SJCRH30 (cell line): ENCODE measurements at places on chromosomes 12 and 14.
A peak's percentile ranks its signal among the peaks of the same experiment; 100 is the strongest.

DNA sequence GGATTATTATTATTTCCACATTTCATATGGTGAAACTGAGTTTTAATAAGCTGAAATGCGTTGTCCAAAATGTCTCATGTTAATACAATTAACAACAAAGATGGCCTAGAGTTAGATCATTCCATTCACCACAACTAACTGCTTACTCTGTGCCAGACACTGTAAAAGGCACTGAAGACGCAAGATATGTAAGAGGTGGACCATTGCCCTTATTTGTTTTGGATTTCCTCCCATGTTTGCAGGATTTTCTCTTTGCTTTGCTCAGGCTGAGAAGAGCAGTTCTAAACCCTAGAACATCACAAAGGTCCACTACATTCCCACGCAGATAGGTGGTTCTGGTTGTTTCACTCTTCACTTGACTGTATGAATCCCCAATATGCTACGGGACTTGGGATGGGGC, 324.4 kb upstream of the KITLG start:
- DNase-seq, result no peak

DNA sequence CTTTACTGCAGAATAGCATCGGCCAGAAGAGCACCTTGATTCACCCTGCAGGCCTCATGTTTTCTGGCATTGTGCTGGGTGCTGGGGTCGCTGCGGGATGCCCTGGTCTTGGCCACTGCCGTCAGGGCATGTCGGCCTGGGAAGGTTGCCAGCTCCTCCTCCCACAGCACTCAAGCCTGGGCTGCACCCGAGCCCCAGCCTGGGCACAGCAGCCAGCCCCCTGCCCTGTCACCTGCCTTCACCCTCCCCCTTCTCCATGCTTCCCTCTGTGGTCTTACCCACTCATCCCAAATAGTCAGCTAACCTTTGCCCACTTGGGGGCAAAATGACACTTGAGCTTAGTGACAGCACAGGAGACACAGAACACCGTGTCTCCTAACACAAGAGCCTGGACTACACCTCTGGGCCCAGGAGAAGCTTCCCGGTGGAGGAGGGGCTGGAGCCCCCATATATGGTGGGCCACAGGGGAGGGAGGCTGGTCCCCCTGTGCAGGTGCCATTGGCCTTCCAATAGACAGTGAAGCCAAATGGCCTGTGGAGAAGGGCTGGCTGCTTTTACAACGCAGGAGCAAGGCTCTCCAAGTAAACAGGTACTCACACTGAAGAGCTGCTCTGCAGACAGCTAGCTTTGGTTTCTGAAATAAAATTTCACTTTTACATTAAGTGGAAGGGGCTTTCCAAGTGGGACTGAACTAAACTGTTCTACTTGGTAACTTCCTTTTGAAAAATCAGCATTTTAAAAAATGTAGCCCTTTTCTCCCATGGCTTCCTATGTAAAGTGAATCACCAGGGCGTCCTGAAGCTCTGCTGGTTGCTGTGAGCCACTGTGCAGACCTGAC, 51.2 kb upstream of the AMN start:
- no peak for DNase-seq

DNA sequence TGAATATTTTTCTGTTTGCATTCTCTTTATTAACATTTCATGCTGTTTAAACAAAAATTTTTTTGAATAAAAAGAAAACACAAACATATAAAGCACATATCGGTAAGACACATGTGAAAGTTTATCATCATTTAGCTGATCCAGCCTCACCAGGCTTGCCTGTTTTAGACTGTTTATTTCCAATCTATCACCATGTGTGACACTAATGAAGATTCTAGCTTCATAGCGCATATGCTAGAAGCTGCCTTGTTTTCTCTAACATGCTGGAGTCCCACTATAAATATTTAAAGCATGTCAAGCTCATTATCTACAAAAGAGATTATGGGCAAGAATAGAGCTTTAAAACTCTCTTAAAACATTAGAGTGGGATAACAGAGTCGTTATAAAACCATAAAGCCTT, 25.4 kb upstream of the ADAMTS20 start:
- no peak for DNase-seq

DNA sequence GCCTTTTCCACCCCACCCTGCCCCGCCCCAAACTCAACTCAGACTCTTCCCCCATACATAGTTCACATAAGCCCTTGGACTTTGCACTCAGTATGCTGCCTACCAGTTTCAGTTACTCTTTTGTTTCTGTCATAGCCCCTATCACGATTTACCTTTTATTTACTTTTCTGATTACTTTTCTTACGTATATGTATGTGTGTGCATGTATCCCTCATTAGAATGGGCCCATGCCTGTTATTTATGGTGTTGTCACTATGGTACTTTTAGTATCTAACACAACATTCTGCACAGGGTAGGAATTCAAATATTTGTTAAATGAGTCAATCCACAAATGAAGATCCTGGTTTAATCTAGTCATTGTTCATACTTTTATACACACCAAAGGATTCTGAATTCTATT, 16.5 kb upstream of the LUM start:
- DNase-seq, result no peak

DNA sequence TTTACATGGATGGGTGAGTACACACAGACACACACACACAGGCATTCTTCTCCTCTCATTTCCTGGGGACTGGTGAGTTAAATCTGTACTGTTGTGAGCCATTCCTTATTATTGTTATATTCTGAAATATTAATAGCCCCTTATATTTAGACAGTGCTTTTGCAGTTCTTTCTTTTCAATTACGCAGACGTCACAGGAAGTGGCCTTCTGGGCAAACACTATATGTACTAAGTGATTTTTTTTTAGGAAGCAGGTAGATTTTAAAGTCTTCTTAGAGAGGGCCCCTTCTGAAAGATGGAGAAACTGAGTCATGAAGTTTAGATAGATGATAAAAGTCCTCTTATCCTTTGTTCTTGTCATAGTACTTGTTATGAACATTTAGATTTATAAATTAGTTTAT, 1213.6 kb downstream of the VRK1 start:
- DNase-seq, result no peak

- DNase-seq, result peak; percentile 56
Observed at GRCh38 chr12:11171969-11172675, 1.1 kb downstream of the SMIM10L1 start.

- DNase-seq, result no peak
Observed at GRCh38 chr12:105273601-105274000, 37.6 kb upstream of the APPL2 start.

GRCh38 chr14:32078023-32078857, 1.1 kb downstream of the ARHGAP5 start:
- DNase-seq, result peak; percentile 28

- DNase-seq, result no peak
Observed at GRCh38 chr12:95337146-95337545, 119.5 kb downstream of the VEZT start.

- no peak for DNase-seq
Observed at GRCh38 chr12:46360908-46361666, 11.5 kb downstream of the SLC38A2 start.

- DNase-seq, result no peak
Observed at GRCh38 chr14:90612801-90613200, 203.4 kb downstream of the TTC7B start.

DNA sequence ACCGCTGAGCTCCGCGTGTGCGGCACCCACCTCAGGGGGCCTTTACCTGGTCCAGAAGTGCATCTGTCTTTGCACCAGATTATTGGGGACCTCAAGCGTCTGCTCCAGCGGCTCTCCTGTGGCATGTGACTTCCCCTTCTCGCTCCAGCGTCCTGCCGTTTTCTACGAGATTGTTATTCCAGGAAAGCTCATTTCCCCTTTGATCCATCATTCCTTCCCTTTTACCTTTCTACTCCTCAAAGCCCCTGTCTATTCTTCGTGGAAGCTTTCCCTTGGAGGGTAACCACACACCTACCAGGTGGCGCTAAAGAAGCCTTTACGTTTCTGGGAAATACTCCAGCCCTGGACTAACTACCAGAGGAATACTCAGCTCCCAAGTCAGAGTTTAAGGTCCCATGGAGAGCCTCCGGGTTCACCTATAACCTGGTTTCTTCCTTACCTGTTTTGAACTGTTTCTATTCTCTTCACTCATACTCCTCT, 1.5 kb downstream of the FKBP4 start:
- DNase-seq, result peak; percentile 12

DNA sequence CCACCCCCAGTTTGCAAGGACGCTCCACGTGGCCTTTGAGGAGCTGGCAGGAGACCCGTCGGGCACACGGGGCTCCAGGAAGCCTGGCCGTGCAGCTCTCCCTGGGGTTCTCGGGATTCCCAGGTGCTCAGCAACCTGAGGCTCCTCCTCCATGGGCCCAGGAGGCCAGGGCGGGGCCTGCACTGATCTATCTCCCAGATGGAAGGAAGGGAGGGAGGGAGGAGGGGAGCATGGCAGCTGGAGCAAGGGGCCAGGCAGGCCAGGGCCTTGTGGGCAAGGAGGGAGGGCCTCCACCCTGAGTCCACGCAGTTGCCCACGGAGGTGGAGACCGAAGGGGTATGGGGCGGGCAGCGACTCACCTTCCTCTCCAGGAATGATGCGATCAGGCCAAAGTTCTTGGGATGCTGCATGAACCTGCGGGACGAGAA, 127.3 kb downstream of the RFLNA start:
- DNase-seq, result peak; percentile 44

DNA sequence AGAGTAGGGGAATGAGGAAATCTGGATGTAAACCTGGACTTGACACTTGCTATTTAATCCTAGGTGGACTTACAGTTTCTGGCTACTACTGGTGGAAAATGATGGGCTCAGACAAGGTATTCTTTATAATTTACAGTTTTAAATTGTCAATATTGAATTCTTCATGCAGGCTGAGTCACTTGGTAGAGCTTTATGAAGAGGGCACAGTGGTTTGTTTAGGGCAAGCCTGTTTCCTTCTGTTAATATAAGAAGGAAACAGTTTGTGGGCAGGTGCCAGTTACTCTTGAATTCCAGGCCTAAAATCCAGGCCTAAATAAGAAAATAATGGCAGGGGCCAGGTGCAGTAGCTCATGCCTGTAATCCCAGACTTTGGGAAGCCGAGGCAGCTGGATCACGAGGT, 355.8 kb upstream of the RGS6 start:
- no peak for DNase-seq

- peak; percentile 38 for DNase-seq
Observed at GRCh38 chr12:12563290-12563928, 746 bp upstream of the DUSP16 start.

- no peak for DNase-seq
Observed at GRCh38 chr12:25840678-25841465, 117.6 kb upstream of the RASSF8 start.

DNA sequence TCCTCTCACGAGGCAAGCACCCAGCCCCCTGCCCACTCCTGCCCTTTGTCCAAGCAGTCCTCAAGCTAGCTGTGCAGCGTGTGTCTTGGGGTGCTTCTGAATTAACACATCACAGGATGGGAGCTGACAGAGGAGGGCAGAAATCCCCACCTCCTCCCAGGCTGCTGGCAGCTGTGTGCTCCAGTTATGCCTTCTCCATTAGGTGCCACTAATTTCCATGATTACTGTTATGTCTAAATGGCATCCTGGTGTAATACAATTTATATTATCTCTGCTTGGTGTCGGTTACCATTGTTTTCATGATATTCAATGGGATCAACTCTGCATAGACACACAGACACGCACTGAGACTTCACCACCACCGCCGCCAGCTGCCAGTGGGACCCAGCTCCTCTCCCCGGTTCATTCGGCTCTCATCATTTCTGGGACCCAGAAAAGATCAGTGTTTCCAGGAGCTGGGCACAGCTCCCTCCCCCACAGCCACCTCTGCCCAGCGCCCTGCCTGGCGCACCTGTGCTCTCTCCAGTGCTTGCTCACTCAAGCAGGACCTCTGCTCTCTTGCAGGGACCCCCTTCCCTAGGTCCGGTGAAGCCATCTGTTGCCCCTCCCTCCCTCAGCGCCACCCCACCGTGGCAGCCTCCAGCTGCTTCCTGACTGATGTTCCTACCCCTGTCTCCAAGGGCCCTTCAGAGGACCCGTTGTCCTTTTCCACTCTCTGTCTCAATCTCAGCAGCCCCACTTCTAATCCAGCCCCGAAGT, 167.5 kb upstream of the FKBP4 start:
- no peak for DNase-seq

GRCh38 chr12:124916374-124917134, 2.1 kb upstream of the UBC start:
- no peak for DNase-seq

DNA sequence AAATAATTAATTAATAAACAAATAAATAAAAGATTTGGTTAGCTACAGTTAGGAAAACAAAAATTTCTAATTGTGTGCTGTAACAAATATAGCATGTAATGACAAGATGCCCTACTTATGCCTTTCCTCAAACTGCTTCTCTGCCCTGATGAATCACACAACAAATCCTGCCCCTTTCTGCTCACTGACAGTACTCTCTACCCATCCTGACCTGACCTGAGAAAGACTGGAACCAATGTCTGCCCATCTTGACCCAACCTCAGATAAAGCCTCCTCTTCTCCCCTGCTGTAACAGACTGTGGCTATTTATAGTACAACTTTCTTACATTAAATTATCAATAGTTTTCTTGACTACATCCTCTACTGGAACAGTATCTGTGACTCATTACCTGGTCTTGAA, 43.7 kb downstream of the PPP1R13B start:
- DNase-seq, result no peak

GRCh38 chr12:117046011-117046369, 53.2 kb downstream of the TESC start:
- DNase-seq, result peak; percentile 24

- DNase-seq, result no peak
Observed at GRCh38 chr12:131795690-131796410, 32.3 kb upstream of the MMP17 start.

GRCh38 chr14:100617410-100618317, 30.4 kb upstream of the BEGAIN start:
- DNase-seq, result no peak

GRCh38 chr12:42992826-42993225, 403.3 kb upstream of the PRICKLE1 start:
- DNase-seq, result no peak

- no peak for DNase-seq
Observed at GRCh38 chr12:91896286-91897024, 249.2 kb downstream of the BTG1 start.

DNA sequence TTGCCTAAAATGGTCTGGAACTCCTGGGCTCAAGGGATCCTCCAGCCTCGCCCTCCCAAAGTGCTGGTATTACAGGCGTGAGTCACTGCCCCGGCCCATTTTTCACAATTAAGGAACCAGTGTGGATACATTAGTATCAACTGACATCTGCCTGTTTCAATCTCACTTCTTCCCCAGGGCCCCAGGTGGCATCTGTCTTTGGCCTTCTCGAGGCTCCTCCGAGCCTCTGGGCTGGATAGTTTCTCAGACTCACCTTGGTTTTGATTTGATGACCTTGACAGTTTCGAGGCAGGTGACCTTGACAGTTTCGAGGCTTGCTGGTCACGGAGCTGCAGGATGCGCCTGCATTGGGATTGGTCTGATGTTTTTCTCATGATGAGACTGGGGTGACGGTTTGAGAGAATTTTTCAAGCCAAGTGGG, 41.0 kb upstream of the NCOR2 start:
- DNase-seq, result no peak

DNA sequence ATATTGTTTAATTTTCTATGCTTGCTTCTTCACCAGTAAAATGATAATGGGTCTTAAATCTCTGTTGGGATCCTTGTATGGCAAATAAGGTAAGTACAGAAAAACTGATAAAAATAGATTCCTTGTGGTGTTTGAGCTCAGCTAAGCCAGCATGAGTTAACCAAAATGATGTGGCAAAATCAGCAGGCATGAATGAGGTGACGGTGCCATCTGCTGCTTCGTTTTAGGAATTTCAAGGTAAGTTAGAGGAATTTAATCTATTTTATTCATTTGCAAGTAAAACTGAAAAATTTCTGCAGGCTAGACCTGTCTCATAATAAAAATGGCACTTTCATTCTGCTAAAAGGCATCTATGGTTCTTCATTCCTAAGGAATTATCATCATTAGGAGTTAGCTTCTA, 10.0 kb upstream of the CLEC7A start:
- DNase-seq, result peak; percentile 7

- DNase-seq, result no peak
Observed at GRCh38 chr12:62562846-62563245, 96.2 kb downstream of the MON2 start.
